ENCODE measurements at places on chromosomes 4 and X.

DNA sequence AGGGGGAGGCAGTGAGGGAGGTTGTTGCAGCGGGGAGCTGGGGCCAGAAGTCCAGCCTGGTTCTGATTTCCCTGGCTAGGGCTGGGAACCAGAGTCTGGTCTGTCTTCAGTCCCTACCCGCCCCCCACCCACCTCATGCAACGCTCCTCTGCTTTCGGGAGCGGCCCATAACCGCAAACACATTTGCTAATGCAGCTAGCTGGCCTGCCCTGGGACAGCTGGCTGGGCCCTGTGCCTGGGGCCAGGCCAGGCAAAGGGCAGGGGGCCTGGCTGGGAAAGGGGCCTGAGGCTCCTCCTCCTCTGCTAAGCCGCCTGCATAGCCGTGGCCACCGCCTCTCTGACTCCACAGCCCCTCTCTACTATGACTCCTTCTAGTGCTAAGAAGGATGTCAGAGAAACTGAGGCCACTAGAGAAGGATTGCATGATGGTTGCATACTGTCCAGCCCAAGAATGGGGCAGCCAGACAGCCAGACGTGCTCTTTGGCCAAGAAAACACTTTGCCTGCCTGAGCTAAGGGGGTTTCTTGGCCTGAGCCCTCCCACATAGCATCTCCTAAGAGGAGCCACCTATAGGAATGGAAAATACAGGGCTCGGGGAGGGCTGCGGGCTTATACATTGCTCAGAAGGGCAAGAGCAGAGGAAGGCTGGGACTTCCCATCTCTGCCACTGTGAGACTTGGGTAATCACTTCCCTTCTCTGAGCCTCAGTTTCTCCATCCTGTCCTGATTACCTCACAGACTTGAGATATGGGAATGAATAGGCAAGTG lies 76.9 kb downstream of the PJA1 start:
- peak; percentile 52 for DNase-seq

DNA sequence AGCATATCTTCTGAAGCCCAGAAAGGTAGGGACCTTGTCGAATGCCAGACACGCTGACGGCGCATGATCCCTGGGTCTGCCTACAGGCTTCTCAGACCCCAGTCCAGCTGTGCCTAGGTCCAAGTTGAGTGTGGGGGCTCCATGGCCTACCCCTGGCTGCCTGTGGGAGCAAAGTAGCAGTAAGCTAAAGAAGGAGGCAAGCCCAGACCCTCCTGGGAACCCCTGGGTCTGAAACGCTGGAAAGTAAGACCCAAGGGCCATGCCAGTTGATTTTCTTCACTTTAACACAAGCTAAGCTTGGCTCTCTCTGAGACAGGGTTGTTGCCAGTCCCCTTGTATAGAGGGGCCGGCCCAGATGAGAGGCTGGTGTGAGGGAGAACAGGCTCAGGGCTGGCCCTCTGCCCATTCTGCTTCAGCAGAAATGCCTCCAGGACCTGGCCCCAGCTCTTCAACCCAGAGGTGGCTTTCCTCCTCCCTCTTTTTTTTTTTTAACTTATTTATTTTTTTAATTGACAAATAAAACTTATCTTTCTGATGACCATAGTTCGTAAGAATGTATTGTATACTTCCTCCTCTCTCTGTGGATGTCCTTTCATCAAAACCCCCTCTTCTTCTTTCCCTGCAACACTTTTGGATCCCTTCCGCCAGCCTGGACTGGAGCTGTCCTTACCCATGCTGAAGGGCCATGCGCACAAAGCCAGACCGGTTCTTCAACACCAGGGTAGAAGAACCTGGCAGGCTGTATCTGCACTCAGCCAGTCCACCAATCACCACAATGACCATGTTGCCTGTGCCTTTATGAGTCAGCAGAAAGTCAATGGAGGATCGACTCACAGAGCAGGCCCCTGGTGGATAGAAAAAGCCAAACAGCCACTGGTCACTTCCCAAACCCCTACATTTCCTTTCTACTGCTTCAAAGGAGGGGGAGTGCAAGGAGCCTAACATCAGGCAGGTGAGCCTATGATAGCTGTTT lies 7.1 kb downstream of the AWAT2 start:
- no peak for DNase-seq

- DNase-seq = peak; percentile 49
These were observed 1.1 kb downstream of the OGT start for GRCh38 chrX:71533851-71534561.

- DNase-seq = peak; percentile 15
These were observed 163.6 kb downstream of the ZNF674 start for GRCh38 chrX:46381630-46382029.

GRCh38 chr4:112053825-112054350 lies 91.4 kb upstream of the FAM241A start:
- DNase-seq = no peak

DNA sequence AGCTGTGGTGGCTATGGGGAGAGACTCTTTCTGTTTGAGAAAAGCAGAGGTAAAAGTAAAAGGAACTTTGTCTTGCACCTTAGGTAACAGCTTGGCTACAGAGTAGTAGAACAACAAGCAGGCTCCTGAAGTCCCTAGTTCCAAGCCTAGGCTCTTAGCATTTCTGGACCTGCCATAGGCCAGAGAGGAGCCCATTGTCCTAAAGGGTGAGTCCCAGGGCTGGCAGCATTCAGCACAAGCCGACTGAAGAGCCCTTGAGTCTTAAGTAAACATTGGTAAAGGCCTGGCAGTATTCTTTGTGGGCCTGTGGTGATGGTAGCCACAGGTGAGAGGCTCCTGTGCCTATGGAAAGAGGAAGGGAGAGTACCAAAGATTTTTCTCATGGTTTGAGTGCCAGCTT lies 38.2 kb downstream of the CSN3 start:
- no peak for DNase-seq

DNA sequence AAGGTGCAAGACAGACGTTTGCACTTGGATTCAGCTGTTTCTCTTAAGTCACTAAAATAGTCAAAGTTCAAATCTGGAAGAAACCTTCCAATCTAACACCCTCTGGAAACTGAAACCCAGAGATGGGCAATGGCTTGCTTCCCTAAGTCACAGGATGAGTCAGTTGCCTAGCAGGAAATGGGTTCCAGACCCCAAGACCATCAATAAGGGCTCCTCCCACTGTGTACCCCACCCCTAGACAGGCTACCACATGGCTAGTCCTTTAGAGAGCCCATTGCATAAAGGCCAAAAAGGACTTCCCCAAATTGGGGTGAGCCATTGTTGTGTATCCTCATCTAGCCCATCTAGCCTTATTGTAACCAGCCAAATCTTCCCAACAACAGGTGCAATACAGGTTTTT lies 216.2 kb downstream of the HS6ST2 start:
- no peak for DNase-seq

GRCh38 chr4:184392748-184393559 lies 81.4 kb downstream of the IRF2 start:
- DNase-seq = peak; percentile 33

DNA sequence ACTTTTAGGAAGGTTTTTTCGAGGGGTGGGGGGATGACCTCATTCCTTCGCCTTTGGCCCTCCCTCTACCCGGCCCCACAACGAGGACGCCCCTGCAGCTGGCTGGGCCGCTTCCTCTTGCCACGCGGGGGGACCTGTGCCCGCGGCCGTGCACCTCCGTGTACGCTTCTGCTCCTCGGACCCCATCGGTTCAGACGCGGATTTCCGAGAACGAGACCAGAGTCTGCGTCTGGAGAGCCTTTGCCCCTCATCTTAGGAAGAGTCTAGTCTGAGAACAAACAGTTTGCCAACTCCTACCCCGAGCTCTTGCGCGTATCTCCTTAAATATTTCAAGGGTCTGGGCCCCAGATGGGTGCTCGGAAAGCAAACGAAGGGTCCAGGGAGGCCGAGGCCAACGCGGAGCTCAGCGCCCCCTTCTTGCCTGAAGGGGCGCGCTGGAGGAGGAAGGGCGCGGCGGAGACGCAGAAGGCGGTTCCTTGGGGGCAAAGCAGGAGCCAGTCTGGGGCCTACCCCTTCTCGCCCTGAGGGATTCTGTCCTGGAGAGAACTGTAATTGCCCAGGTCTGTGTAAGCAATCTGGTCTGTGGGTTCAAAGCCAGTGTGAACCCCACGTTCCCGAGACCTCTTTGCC lies 3.9 kb upstream of the SFRP2 start:
- no peak for DNase-seq

DNA sequence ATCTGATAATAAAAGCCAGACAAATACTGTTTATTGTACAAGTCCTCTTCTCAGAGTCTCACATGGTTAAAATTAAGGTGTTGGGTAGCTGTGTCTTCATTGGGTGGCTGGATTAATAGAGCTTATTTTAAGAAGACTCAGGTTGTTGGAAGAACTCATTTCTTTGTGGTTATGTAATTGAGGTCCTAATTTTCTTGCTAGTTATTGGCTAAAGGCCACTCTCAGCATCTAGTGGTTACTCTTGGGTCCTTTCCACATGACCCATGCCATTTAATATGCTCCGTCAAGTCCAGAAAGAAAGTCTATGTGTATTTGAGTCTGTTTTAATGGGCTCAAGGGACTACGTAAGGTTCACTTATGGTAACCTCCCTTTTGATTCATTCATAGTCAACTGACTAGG lies 1668.6 kb upstream of the AGA start:
- DNase-seq = no peak

- DNase-seq = no peak
These were observed 30.7 kb upstream of the MAP9 start for GRCh38 chr4:155407480-155407879.

- DNase-seq = no peak
These were observed 113.8 kb upstream of the STIM2 start for GRCh38 chr4:26746802-26747213.

DNA sequence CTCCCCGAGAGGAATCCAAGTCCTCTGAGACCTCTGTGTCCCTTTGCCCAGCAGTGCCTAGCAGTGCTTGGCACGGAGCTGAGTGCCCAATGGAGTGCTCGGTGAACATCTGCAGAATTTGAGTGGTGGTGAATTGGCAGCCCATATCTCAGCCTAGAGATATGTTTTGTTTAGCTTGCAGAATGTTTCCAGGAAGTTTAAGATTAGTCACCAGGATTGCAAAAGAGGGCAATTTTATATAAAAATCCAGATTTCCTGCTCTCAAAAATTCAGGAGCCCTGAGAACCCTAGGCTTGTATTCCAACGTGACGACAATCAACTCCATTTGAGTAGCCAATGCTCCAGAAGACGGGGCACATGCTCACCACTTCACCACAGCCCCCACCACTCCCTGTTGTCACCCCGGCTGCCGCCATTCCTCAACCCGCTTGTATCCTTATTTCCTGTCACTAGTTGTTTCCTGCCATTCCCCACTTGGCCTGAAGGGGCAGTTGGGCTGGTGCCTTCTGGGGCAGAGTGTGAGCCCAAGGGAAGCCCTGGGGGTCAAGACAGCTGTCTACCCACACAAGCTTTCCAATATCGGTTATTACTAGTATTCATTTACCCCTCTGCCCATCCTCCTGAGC lies 116.9 kb downstream of the EFNB1 start:
- DNase-seq = peak; percentile 52

GRCh38 chr4:54819034-54819433 lies 161.3 kb downstream of the KIT start:
- no peak for DNase-seq

- no peak for DNase-seq
These were observed 4.4 kb upstream of the BGN start for GRCh38 chrX:153490217-153490930.

DNA sequence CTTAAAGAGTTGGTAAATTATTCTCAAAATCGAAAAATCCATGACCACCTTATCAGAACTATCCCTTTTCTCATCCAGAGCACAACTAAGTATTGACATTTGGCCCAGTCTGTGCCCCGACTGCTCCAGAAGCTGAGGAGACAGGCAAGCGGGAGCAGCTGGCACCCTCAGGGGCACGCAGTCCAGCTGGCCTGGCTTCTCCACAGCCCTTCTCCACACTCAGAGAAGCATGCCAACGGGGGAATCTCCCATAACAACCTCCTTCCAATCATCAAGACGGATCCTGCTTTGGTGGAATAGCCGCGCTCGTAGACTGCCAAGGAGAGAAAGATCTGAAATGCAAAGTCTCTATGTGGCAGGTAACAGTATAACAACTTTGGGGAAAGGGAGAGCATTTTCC lies 85.4 kb downstream of the AFAP1 start:
- DNase-seq = no peak

DNA sequence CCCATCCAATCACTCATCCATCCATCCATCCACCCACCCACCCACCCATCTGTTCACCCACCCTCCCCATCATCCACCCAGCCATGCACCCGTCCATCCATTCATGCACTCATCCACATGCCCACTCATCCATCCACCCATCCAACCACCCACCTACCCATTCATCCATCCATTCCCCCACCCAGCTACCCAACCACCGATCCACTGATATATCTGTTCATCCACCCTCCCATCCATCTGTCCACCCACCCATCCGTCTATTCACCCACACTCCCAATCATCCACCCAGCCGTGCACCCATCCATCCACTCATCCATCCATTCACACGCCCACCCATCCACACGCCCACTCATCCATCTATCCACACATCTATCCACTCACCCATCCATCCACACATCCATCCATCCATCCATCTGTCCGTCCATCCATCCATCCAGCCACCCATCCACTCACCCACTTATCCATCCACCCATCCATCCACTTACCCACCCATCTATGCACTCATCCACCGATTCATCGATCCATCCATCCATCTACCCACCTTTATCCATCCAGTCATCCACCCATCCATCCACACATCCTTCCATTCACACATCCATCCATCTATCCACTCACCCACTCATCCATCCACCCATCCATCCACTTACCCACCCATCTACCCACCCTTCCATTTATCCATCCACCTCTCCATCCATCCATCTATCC lies 28.4 kb downstream of the ASMTL start:
- DNase-seq = no peak

GRCh38 chrX:9646471-9647224 lies 119.0 kb downstream of the GPR143 start:
- DNase-seq = no peak

GRCh38 chr4:73067971-73068394 lies 1.5 kb downstream of the COX18 start:
- DNase-seq = no peak

DNA sequence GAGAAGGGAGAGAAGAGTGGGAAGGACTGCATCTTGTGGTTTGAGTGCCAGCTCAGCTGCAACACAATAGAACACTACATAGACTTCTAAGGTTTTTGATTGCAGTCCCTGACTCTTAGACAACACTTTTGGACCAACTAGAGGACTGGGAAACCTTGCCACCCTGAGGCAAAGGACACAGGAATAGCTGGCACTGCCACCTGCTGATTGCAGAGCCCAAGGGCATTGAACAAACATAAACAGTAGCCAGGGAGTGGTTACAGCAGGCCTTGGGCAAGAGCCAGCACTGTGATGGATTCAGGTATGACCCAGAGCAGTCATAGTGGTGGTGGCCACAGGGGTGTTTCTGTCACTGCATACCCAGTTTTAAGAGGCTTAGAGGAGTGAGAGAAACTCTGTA lies 72.5 kb upstream of the CXorf51A start:
- no peak for DNase-seq

- peak; percentile 40 for DNase-seq
These were observed 328.4 kb downstream of the CAMK2D start for GRCh38 chr4:113433116-113433515.

GRCh38 chrX:136692271-136692670 lies 44.3 kb downstream of the CD40LG start:
- DNase-seq = no peak

GRCh38 chrX:110408949-110409588 lies 50.4 kb downstream of the RTL9 start:
- no peak for DNase-seq

- peak; percentile 46 for DNase-seq
These were observed 1305.8 kb downstream of the PCDH7 start for GRCh38 chr4:32025851-32026459.

- peak; percentile 1 for DNase-seq
These were observed 175.8 kb downstream of the COMMD8 start for GRCh38 chr4:47287735-47288134.

All from AG10803 (cell line).